ENCODE measurements at places on chromosomes 13 and 19. TPM values are rescaled to one million over a fixed set of nuclear protein-coding genes. Genes with fewer than 3 reads are reported as not detected.

GRCh38 chr13:27474751-27475268, 24.4 kb upstream of the MTIF3 start:
- no peak for DNase-seq

- no peak for DNase-seq
Observed at GRCh38 chr13:52868190-52868589, 19.8 kb upstream of the PCDH8 start.

- no peak for DNase-seq
Observed at GRCh38 chr19:39676004-39676403, 20.3 kb downstream of the LGALS16 start.

DNA sequence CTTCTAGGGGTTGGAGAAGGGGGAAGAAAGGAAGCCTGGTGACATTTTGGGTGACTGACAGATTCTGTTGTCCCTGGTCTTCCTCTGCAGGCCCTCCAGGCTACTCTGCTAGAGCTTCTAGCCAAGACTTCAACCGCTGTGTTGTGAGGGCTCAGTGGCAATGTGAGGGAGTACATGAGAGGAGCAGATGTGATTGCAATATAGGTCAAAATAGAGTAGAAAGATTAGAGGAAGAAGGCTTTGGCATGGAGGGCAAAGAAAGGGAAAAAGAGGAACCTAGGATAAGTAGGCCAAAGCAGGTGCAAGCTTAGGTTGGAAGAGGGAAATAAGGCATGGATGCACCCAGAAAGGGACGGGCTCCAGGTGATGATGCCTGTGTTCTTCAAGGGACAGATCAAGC, 216.9 kb downstream of the RGCC start:
- DNase-seq: no peak

GRCh38 chr19:6066661-6067646, 43.3 kb downstream of the RFX2 start:
- DNase-seq: peak; percentile 98

- no peak for DNase-seq
Observed at GRCh38 chr13:49140910-49141611, 79.1 kb upstream of the MLNR start.

DNA sequence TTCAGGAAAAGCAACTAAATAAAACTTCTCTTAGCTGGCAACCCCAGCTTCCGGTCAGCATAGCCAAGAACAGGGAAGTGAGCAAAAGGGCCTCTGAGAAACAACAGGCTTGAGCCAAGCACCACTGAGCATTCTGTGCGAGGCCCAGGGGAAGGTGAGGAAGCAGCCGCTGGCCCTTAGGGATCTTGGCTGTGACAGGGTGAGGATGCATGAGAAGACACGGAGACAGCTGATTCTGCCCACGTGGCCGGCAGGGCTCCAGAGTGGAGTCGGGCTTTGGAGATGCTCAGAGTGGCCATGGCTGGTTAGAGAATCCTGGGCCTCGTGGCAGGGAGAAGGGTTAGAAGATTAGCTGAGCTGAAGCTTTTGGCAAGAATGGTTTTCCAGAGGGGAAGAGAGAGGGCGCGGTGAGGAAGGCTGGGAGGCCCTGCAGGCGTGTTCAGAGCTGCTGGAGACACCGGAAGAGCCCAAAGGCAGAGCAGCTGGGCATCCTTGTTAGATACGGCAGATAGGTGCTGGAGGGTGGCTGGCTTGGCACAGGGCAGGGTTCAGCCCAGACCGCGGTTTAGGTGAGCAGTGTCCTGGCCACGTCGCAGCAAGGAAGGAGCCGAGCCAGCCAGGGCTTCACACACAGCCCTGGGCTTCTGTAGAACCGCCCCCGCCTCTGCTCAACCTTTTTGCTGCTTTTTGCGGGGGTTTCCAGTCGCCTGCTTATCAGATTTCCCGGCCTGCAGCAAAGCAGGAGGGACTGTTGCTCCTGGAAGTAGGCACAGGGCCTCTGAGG, 17.3 kb downstream of the UPF1 start:
- DNase-seq: peak; percentile 91

DNA sequence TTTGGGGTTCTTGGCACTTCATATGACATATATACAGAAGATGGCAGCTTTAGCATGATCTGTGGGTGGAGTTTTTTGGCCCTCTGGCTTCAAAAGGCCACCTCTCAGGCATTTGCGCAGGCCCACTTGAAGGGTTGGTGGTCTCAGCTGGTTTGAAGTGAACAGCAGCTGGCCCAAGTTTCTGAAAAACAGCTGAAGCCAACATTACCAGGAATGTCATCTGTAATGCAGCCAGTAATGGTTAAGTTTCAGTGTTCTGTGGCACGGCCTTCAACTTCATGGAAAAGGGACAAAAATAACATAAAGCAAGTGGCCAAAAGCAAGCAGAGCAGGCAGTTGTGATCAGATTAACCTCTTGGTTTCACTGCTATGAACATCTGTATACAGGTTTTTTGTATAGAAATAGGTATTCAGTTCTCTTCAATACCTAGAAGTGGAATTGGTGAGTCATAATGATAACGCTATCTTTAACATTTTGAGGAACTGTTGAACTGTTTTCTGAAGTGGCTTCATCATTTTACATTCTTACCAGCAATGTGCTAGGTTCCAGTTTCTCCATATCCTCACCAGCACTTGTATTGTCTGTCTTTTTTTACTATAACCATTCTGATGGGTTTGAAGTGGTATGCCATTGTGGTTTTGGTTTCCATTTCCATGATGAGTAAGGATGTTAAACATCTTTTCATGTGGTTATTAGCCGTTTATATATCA, 245.4 kb downstream of the SHISA2 start:
- no peak for DNase-seq

DNA sequence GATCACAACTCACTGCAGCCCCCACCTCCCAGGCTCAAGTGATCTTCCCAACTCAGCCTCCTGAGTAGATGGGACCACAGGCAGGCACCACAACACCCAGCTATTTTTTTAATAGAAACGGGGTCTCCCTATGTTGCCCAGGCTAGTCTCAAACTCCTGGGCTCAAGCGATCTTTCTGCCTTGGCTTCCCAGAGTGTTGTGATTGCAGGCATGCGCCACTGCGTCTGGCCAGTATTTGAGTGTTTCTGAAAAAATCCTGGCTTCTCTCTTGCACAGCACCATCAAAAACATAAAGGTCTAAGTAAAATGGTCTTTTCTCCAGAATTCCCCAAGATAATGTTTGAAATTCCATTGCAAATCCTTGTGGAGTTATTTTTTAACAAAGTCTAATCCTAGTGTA, 47.8 kb downstream of the ELF1 start:
- DNase-seq: no peak

GRCh38 chr19:4830768-4831265, 695 bp downstream of the TICAM1 start:
- DNase-seq: no peak

GRCh38 chr13:45598597-45598996, 16.9 kb downstream of the ERICH6B start:
- no peak for DNase-seq

GRCh38 chr13:98752467-98753290, at the start of gene SLC15A1:
Gene SLC15A1, minus strand, starts transcription at chr13:98752672. Its CDS starts 74 bp downstream, at chr13:98752598.
- no peak for DNase-seq

GRCh38 chr13:29853131-29853530, 2.7 kb upstream of the UBL3 start:
- no peak for DNase-seq

GRCh38 chr19:21848706-21849105, 12.7 kb upstream of the ZNF43 start:
- DNase-seq: no peak

SIGLEC12 gene
- total RNA-seq: 0.19 TPM

MEF2B gene
- 1.4 TPM for total RNA-seq

LONP1 gene
- total RNA-seq: 98.1 TPM

CLDN10 gene
- total RNA-seq: 0.35 TPM

LRRC4B gene
- 0.92 TPM for total RNA-seq
